ENCODE measurements at places on chromosomes 12 and 14. TPM values are rescaled to one million over a fixed set of nuclear protein-coding genes. Genes with fewer than 3 reads are reported as not detected.

The ARHGDIB gene
- total RNA-seq = 223 TPM

GRCh38 chr12:75720812-75721641 lies 209.6 kb upstream of the KRR1 start:
- peaks cover 42% of the 10 kb centered on the region for H3K4me1 ChIP-seq
- no peak overlapping the region for H3K4me3 ChIP-seq
- no peaks in the 10 kb centered on the region for H3K27me3 ChIP-seq
- H3K27ac ChIP-seq = no peak overlapping the region
- no peaks in the 10 kb centered on the region for H3K36me3 ChIP-seq

- no peaks in the 10 kb centered on the region for H3K36me3 ChIP-seq
- DNase-seq = no peak
- no peak overlapping the region for H3K4me3 ChIP-seq
- no peaks in the 10 kb centered on the region for H3K27me3 ChIP-seq
Observed at GRCh38 chr14:99065551-99065950, 206.4 kb downstream of the BCL11B start.

The PAX9 gene
- 0.21 TPM for total RNA-seq

DNA sequence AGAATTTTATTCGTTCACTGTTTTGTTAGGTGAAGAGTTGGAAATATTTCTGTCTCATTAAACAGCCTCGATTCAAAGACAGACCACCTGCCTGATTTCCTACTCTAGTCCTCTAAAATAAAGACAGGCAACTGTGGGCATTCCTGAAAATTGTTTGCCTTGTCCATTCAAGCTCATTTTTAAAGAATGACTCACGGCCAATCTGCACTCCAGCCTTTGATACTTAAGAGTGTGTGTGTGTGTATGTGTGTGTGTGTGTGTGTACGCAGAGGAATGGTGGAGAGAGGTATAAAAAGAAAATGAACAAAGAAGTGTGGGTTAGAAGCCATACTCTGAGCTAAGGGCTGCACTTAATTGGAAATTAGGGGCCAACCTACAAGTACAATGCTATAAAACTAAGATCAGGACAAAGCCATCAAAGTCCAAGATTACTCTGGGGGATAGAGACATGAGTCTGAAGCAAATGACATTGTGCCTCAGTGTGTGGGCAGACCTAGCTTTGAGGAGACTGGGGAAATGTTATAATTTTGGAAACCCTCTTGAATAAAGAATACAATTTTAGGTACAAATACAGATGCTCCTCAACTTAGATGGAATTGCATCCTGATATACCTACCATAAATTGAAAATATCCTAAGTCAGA lies 45.6 kb upstream of the SOCS2 start:
- no peaks in the 10 kb centered on the region for H3K36me3 ChIP-seq
- H3K4me3 ChIP-seq = no peak overlapping the region
- H3K27me3 ChIP-seq = no peaks in the 10 kb centered on the region
- H3K27ac ChIP-seq = no peak overlapping the region
- DNase-seq = no peak

DNA sequence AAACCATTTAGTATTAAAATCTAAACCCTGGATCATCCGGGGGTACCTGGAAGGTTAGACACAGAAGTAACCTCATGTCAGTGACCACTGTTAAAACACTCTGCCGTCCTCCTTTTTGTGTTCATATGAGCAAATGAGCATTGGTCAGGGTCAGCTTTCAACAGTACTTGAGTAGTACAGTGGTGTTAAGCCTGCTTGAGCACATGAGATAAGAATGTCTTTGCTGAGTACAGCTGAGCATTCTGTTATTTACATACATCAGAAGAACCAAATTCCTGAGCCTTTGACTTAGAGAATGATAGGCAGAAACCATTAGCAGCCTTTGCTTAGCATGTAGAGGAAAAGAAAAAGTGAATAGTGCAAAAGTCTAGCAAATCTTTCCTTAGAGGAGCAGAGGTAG lies 38.6 kb upstream of the LRTM2 start:
- peaks cover 20% of the 10 kb centered on the region for H3K4me1 ChIP-seq
- DNase-seq = no peak
- no peaks in the 10 kb centered on the region for H3K27me3 ChIP-seq
- H3K27ac ChIP-seq = no peak overlapping the region

DNA sequence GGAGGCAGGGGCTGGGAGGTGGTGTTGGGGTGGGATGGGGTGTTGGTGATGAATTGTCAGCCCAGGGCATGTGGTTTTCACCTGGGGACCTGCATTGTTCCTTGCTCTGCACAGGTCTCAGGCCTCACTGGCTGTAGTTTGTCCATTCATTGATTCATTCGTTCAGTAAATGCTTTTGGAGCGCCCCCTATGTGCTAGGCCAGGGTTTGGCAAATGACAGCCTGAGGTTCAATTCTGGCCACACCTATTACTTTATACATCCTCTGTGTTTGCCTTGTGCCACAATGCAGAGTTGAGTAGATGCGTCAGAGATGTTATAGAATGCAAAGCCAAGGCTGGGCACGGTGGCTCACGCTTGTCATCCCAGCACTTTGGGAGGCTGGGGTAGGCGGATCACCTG lies 4.7 kb downstream of the ADCK1 start:
- peaks cover 4% of the 10 kb centered on the region for H3K4me1 ChIP-seq
- DNase-seq = no peak
- H3K27ac ChIP-seq = no peak overlapping the region
- H3K27me3 ChIP-seq = no peaks in the 10 kb centered on the region

DNA sequence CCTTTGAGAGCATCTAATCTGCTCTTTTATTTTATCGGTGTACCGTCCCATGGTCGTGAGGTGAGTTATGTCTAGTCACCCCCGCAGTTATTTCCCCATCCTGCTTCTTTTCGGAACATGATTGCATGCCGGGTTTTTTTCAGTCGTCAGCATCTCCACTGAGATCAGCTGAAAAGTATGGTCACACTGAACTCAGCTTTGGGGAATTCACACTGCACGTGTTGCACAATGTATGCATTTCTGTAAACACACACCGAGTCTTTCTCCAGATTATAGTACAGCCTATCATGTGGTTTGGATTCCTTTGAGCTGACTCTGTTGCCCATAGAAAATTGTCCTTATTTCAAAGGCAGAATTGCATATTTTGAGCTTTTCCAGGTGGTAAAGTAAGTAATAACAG lies 24.6 kb downstream of the PLXNC1 start:
- no peaks in the 10 kb centered on the region for H3K4me1 ChIP-seq
- no peak for DNase-seq
- H3K4me3 ChIP-seq = no peak overlapping the region
- no peak overlapping the region for H3K27ac ChIP-seq

The YLPM1 gene
- total RNA-seq = 48.2 TPM

DNA sequence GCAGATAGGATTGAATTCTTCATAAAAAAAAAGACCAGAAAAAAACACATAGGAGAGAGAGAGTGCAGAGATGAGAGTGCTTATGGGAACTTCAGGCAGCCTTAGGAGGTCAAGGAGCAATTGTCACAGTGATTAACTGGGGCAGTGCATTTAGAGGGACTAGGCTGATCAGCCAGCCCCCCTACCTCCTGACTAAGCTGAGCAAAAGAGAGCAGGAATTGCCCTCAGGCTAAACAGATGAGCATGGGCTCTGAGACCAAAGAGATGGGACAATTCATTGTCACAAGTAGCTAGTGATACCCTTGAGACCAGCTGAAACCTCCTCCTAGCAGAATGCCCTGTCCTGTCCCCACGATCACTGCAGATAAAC lies 124.0 kb downstream of the BTG1 start:
- no peaks in the 10 kb centered on the region for H3K4me1 ChIP-seq
- no peak overlapping the region for H3K27ac ChIP-seq
- no peaks in the 10 kb centered on the region for H3K36me3 ChIP-seq
- no peak overlapping the region for H3K4me3 ChIP-seq
- H3K27me3 ChIP-seq = no peaks in the 10 kb centered on the region

DNA sequence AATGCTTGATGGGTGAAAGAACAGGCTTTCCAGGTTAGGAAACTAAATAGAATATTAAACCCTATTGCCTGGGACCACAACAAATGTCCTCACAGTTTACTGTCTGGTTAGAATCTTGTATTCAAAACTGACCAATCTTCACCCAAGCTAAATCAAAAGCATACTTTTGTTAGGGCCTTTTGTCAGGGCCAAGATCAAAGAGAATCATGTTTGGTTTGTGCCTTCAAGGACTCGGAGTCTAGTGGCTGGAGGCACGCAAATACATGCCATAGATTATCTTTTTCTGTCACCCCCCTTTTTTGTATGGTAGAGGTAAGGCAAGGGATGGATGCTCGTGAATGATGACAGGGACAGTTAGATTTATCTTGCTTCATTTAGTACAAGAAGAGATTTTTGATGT lies 51.1 kb upstream of the AKAP6 start:
- no peaks in the 10 kb centered on the region for H3K36me3 ChIP-seq
- H3K27ac ChIP-seq = no peak overlapping the region
- no peak for DNase-seq
- no peak overlapping the region for H3K4me3 ChIP-seq
- no peaks in the 10 kb centered on the region for H3K27me3 ChIP-seq

The TAS2R7 gene
- total RNA-seq = not detected

GRCh38 chr12:87802721-87803011 lies 226.5 kb downstream of the C12orf50 start:
- H3K4me1 ChIP-seq = peaks cover 40% of the 10 kb centered on the region
- H3K27me3 ChIP-seq = no peaks in the 10 kb centered on the region
- H3K4me3 ChIP-seq = no peak overlapping the region
- H3K27ac ChIP-seq = no peak overlapping the region
- no peaks in the 10 kb centered on the region for H3K36me3 ChIP-seq

The ARHGEF25 gene
- 73.8 TPM for total RNA-seq

The EML1 gene
- 66.5 TPM for total RNA-seq

GRCh38 chr12:54390668-54391551 lies 6.4 kb upstream of the ZNF385A start:
- no peak for DNase-seq
- H3K4me1 ChIP-seq = no peaks in the 10 kb centered on the region
- H3K4me3 ChIP-seq = peak overlapping the region; percentile 65
- no peaks in the 10 kb centered on the region for H3K27me3 ChIP-seq
- H3K27ac ChIP-seq = no peak overlapping the region

GRCh38 chr14:58746261-58746660 lies 108.5 kb downstream of the DACT1 start:
- H3K4me3 ChIP-seq = no peak overlapping the region
- no peaks in the 10 kb centered on the region for H3K27me3 ChIP-seq
- peaks cover 9% of the 10 kb centered on the region for H3K4me1 ChIP-seq
- no peak for DNase-seq

GRCh38 chr12:100382338-100382737 lies 25.5 kb downstream of the SLC17A8 start:
- H3K4me3 ChIP-seq = no peak overlapping the region
- H3K27ac ChIP-seq = no peak overlapping the region
- no peaks in the 10 kb centered on the region for H3K27me3 ChIP-seq

The HNF1A gene
- total RNA-seq = not detected

The SYT1 gene
- total RNA-seq = 1.3 TPM

GRCh38 chr12:15754233-15754632 lies 35.0 kb downstream of the EPS8 start:
- no peaks in the 10 kb centered on the region for H3K27me3 ChIP-seq
- no peak overlapping the region for H3K4me3 ChIP-seq
- peak overlapping the region; percentile 36 for H3K27ac ChIP-seq
- H3K4me1 ChIP-seq = peaks cover 76% of the 10 kb centered on the region
- no peaks in the 10 kb centered on the region for H3K36me3 ChIP-seq

DNA sequence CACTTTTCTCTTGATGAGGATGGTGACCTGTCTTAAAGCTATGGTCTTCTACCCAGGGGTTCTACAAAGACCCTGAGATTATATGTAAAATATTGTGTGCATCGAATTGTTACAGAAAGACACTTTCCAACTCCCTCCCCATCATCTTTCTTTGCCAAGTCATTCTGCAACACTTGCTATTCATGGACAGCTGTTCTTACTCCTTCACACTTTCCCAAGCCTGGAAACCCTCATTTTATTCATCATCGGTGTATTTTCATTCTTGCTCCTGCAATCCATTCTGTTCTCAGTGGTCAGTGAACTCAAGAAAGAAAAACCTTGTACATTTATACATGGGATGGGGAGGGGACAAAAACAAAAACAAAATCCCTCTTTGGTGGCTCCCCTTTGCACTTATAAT lies 90.5 kb upstream of the STXBP6 start:
- H3K27me3 ChIP-seq = no peaks in the 10 kb centered on the region
- DNase-seq = no peak
- H3K4me3 ChIP-seq = no peak overlapping the region
- no peaks in the 10 kb centered on the region for H3K4me1 ChIP-seq
- H3K27ac ChIP-seq = no peak overlapping the region

DNA sequence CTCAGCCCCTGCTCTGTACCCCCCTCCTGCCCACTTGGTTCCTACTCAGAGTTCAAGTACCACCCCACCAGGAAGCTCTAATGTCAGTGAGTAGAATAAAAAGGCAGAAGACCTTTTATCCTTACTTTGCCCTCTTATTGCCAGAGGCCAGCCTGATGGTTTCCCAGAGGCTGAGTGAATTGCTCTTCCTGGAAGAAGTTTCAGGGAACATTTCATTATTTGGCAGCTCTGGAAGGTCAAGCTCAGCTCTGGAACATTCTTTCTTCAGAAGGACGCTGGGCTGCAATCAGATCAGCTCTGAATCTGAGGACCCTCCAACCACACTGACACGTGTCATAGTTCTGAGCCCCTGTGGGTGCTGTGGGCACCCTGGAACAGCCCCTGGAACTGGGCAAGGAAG lies 188.9 kb downstream of the ETV6 start:
- H3K27me3 ChIP-seq = no peaks in the 10 kb centered on the region
- peaks cover 9% of the 10 kb centered on the region for H3K36me3 ChIP-seq
- H3K4me1 ChIP-seq = peaks cover 70% of the 10 kb centered on the region
- no peak overlapping the region for H3K4me3 ChIP-seq

The OSGEP gene
- total RNA-seq = 108 TPM

The SUDS3 gene
- 48.2 TPM for total RNA-seq

GRCh38 chr14:92501891-92502351 lies 11.7 kb upstream of the RIN3 start:
- DNase-seq = no peak
- peaks cover 6% of the 10 kb centered on the region for H3K4me1 ChIP-seq
- H3K36me3 ChIP-seq = no peaks in the 10 kb centered on the region
- no peaks in the 10 kb centered on the region for H3K27me3 ChIP-seq
- no peak overlapping the region for H3K4me3 ChIP-seq
- H3K27ac ChIP-seq = no peak overlapping the region

- H3K4me1 ChIP-seq = no peaks in the 10 kb centered on the region
- no peak overlapping the region for H3K4me3 ChIP-seq
- no peak overlapping the region for H3K27ac ChIP-seq
Observed at GRCh38 chr14:67192366-67192765, 3.1 kb downstream of the GARIN2 start.

DNA sequence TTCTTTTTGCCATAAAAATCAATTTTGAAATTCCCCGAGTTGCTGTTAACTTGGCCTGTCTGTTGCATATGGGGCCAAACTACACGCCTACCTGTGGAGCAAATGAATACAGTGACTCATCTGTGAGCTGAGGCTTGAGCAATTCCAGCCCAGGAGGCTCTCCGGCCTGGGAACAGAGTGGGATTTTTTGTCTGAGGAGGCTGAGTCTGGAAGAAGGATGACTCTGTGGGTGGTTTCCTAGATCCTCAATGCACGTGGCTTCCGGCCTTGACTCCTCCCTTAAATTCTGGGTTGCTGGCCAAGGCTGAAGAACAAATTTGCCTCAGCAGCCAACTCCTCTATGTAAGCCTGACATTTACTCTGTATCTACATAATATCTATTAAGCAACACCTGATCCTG lies 124.1 kb downstream of the SSPN start:
- peaks cover 7% of the 10 kb centered on the region for H3K4me1 ChIP-seq
- DNase-seq = no peak
- no peaks in the 10 kb centered on the region for H3K27me3 ChIP-seq
- no peak overlapping the region for H3K4me3 ChIP-seq
- H3K36me3 ChIP-seq = no peaks in the 10 kb centered on the region
- no peak overlapping the region for H3K27ac ChIP-seq

The CDK2 gene
- total RNA-seq = 18.0 TPM
